ENCODE measurements at places on chromosomes 3 and 15. TPM values are rescaled to one million over a fixed set of nuclear protein-coding genes. Genes with fewer than 3 reads are reported as not detected.

Gene CYP8B1
- 0.26 TPM for total RNA-seq

Gene CNBP
- 264 TPM for total RNA-seq

Gene NR2E3
- total RNA-seq: 1.4 TPM

Gene GRK7
- not detected for total RNA-seq

Gene TGM4
- total RNA-seq: 0.14 TPM

Gene TUSC7
- 0.50 TPM for total RNA-seq

Gene FMN1
- total RNA-seq: 2.9 TPM

Gene EOMES
- 0.27 TPM for total RNA-seq

Gene ECE2
- total RNA-seq: 3.7 TPM
